Effector memory CD4-positive, alpha-beta T cell (primary cell): ENCODE measurements at places on chromosomes 7 and 10.

DNA sequence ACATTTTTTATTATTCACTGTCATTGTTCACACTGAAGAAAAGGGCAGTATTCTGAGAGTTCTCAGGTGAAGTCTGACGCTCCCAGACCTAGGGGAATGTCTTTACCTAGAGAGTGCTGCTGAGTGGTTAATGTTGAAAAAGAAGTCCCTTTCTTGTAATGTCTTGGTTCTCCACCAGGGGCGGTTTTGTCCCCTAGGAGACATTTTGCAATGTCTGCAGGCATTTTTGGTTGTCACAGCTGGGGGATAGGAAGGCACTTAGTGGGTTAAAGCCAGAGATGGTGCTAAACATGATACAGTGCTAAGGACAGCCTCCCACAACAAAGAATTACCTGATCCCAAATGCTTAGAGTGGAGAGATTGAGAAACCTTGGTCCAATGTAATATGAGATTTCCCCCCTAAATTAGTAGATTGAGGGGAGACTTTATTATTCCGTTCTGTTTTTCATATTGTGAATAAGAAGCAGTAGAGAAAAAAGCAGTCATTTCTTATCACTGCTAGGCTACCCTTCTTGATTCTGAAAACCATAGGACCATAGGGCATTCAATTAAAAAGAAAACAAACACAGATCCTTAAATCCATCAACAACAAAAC is 13.1 kb downstream of the UMAD1 start:
- DNase-seq, result no peak

DNA sequence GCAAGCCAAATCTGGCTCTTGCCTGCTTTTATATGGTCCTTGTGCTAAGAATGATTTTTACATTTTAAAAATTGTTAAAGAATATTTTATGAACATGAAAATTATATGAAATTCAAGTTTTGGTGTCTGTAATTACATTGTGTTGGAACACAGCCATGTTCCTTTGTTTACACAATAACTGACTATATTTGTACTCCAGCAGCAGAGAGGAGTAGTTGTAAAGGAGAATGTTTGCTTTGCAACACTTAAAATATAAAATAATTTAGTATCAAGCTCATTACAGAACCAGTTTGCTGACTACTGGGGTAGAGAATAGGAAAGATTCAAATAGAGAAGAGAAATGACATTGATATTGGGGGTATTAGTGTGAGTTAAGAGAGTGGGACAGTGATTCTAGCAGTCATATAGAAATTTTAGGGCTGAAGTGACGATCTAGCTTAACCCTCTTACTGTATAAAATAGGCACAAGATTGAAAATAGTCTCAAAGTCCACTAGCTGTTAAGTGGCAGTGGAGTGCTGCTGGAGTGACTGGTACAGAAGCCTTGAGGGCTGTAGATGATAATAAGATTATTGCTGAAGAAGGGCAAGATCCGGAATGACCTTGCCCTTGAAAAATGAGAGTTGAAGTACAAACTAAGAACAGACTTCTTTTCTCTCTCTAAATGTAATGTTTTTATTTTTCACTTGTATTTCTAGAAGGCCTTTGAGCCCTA is 28.2 kb downstream of the SGPL1 start:
- no peak for DNase-seq

- DNase-seq, result no peak
Measured at GRCh38 chr10:5524641-5525560, at the start of gene CALML3. TSS of gene CALML3 (plus strand) at chr10:5524961. CDS start at chr10:5525086, 125 bp downstream.

- DNase-seq, result no peak
Measured at GRCh38 chr7:85620936-85621685, 434.3 kb upstream of the SEMA3D start.

DNA sequence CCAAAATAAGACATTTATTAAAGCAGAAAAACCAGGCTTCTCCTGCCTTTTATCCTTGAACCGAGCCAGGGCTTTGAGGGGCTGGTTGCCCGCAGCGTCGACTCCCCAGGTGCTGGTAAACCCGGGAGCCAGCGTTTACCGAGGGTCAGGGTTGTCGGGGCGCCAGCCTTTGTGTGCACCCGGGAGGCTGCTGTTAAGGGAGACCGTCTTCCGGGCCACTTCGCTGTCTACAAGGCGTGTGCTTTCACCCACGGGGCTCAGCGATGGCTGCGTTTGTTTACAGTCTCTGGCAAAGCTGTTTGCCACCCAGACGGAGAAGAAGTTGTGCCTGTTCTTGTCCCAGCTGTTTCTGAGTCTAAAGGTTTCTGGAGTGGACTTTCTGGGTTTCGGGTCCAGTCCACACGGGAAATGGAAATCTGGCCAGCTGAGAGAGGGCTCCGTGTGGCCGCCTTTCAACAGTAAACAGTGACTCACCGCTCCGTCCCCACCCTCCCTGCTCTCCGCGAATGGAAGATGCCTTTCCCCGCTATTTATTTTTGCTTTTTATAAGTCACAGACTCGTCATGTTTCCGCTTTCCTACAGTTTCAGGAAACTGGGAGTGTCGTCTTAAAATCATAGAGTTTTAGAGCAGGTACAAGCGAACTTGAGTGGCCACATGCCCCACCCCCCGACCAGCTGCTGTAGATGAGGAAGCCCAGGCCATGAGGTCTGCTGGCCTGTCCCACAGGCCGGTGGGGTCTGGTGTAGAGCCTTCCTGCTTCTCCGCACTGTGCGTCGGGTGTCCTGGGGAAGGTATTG is 2.2 kb downstream of the MAFK start:
- DNase-seq, result peak; percentile 62

DNA sequence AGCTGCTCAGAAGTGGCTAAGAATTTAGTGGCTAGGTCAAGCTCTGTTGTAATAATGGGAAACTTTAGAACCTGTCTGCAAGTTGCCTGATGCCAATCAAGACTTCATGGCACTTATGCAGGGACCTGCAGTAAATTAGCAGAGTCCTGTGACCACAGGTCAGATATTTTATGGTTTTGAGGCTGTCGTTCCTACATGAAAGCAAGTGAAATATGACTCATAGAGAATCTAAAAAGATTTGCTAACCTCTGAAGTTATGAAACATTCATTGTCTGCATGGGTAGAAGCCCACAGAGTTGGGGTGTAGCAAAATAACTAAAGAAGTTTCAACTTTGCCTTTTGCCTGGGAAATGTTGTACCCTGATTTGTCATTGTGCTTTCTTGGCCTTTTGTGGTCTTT is 32.3 kb downstream of the SLC39A12 start:
- no peak for DNase-seq

- DNase-seq, result no peak
Measured at GRCh38 chr7:1538544-1539180, 8.2 kb downstream of the MAFK start.

DNA sequence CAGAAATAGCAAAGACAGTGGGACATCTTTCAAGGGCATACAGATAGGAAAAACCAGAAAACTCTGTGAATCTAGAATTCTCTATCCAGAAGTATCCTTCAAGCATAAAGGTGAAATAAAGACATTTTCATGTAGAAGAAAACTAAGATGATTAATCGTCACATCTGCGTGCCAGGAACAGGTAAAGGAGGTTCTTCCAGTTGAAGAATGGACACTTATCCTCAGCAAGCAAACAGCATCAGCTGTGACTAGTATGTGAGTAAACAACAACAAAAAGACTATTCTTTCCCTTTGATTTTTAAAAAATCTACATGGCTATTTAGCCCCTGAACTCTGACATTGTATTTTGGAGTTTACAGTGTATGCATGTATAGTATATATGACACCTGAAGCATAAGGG is 124.9 kb downstream of the LRMDA start:
- no peak for DNase-seq

GRCh38 chr10:69685802-69686585 is 55.9 kb downstream of the FAM241B start:
- no peak for DNase-seq

GRCh38 chr7:15685358-15686294 is 857 bp downstream of the MEOX2 start:
- no peak for DNase-seq

DNA sequence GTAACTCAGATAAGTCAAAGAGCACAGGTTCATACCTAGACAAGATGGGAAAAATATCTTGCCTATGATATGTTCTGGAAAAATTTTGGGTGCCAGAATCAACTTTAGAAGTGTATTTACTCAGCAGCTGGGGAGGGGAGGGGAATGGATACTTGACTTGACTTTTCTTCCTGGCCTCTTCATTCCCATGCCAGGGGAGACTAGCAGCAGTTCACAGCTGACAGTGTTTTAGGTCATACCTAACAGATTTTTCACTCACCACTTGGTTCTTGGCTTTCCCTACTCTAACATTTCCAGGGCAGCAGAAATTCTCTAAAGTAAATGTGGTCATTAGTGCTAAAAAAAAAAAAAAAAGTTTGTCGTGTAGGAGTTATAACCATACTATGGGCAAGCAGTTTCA is 46.3 kb downstream of the TAS2R16 start:
- no peak for DNase-seq

DNA sequence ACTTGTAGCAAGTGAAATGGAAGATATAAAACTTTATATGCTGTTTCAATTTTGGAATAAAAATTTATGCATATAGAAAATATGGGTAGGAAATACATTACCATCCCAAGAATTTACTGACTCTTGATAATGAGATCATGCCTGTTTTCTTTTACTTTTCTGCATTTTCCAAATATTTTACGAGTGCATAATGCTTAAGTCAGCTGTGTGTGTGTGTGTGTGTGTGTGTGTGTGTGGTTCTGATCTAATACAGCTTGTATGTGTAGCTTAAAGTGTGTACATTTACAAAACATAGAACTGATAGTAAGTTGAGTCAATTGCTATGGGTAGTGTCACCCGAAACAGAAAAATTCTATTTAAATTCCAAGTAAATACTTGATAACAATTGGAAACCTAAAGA is 315.9 kb upstream of the LRRN3 start:
- DNase-seq, result no peak

DNA sequence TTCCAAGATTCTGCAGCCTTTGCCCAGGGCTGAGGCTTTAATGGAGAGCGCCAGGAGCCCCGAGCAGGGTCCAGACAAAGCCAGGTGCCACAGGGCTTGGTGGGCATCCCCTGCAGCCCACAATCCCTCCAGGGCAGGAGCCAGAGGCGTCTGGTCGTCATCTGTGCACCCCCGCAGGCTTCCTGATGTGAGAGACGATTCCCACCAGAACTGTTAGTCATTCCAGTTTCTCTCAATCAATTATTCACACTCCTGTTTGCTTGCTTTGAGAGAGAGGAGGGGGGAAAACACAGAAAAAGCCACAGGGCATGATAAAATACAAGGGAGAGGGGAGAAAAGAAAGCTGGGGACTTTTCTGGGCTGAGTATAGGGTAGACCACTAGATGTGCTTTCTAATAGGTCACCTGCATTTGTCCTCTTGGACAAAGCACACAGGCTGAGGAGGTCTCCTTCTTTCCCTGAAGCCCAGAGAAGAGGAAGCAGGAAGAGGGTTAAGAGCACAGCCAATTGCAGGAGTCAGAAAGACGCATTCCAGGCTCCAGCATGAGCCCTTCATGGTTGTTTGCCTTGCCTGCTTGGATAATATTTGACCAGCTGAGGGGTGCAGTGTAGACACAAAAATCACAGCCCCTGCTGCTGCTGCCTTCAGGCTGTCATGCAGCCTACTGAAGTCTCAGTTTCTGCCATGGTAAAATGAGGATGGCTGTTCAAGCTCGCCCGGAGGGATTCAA is 194.4 kb downstream of the PLXNA4 start:
- DNase-seq, result no peak

DNA sequence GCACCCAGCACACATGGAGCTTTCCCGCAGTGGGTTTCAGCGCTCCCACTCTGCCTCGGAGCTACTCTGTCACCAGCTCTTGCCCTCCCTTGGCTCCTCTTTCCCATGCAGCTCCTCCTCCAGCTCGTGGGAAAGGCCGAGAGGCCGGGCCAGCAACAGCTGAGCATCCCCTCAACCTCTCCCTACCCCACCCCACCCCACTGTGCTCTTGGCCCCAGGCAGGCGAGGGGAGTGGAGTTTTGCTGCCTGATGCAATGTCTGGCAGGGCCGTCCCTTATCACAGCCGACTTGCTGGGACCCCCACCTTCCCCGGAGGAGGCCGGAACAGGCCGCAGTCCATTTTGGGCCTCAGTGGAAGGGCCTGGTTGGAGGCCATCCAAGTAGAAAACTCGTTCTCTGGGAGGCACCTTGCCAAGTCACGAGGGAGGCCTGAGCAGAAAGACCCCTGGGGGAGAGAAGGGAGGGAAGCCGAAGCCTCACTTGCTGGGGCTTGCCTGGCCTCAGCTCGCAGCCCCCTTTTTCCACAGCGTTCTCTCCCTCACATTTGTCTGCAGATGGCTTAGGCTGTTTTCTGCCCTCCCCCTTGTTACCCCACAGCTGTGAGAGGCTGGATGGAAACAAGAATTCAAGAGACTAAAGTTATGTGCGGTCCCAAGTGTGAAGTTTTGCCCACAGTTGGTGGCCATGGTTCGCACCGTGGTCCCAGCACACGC is 35.3 kb downstream of the CHST3 start:
- no peak for DNase-seq

DNA sequence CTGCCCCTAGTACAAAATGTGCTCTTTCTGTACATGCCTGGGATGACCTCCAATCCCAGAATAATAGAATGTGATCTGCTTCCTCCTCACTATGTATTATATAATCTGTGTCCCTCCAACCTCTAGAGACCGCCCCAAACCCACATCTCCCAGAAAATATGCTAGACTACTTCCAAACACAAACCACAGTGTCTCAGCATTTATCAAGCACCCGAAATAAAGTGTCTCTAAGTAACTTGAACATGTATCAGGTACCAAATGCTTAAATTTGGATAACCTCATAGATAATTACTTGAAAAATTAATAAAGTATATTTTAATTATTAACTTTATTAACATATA is 16.1 kb downstream of the LYZL1 start:
- DNase-seq, result no peak

DNA sequence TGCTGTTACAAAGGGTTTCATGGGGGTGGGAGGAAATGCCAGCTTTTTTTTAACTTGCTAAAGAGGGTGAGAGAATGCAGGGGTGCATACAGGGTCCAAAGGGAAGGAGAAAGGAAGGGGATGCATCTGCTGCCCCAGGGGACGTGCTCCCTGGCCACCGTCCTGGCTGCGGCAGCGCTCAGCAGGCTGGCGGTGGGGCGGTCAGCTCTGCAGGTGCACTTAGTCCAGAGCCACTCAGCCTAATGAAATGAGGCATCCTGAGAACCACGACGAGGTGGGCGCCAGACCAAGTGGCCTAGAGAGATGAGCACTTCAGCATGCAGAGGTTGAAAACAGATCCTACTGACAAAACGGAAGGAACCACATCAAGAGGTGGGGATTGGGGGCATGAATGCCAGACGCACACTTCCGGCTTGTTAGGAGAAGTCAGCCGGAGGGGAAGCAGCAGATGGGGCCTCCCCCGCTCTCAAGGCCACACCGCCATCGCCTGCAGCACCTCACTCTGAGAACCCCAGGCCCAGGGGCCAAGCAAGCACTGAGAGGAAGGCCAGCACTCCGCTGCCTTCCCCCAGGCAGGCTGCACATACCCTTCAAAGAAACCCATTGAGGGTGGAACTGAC is 94.5 kb downstream of the MAD1L1 start:
- DNase-seq, result no peak

GRCh38 chr10:78648256-78648860 is 420.4 kb upstream of the ZMIZ1 start:
- DNase-seq, result no peak

GRCh38 chr10:99430116-99430450 is 341 bp downstream of the GOT1 start:
- no peak for DNase-seq
